ENCODE measurements at places on chromosomes 16 and 17. TPM values are rescaled to one million over a fixed set of nuclear protein-coding genes. Genes with fewer than 3 reads are reported as not detected.

DNAH9 gene
- not detected for total RNA-seq

TAC4 gene
- total RNA-seq = not detected

LPO gene
- not detected for total RNA-seq

TUFM gene
- total RNA-seq = 224 TPM

BCL6B gene
- 0.46 TPM for total RNA-seq

ZNF423 gene
- total RNA-seq = not detected

C16orf86 gene
- total RNA-seq = 2.4 TPM

HASPIN gene
- 21.0 TPM for total RNA-seq
